NCI-H146 (cell line): ENCODE measurements at places on chromosomes 3 and 15.

DNA sequence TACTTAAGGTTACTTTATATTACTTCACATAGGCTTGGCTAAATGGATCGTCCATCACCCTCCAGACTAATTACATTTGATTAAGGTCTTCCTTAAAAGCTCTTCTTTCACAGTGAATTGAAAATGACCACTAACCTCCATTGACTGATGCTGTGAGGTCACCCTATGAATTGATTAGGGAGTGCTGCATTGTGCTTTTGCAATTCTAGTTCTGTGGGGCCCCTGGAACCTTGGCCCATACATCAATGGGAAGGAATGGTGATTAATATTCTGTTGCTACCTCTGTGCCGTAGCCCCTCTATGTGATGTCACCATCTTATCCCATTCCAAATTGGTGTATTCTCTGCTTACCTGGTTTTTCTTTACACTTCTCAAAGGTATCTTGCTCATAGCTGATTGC, 682.2 kb downstream of the SQOR start:
- DNase-seq = peak; percentile 44

GRCh38 chr3:47825590-47825989, 22.7 kb downstream of the DHX30 start:
- DNase-seq = no peak

DNA sequence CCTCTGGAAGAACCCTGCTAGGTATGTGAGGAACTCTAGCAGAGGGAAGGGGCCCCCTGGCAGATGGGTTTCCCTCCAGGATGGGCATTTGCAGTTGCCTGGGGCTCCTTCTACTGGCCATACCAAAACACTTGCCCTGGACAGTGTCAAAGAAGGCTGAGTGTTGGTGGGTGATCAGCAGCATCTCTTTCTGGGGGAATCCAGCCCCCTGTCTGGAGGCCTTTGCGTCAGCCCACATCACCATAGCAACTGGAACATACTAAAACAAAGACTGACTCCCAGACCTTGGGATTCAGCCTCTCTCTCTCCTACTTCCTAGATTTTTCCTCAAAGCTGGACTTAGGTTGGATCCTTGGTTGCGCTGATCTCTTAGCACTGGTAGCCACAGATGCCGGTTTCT, 8.1 kb downstream of the CEMIP start:
- DNase-seq = no peak

- no peak for DNase-seq
Observed at GRCh38 chr3:144270100-144270499, 298.5 kb downstream of the DIPK2A start.

- DNase-seq = no peak
Observed at GRCh38 chr3:52835766-52836470, 1.1 kb upstream of the MUSTN1 start.

GRCh38 chr3:110344897-110345767, 726.5 kb upstream of the NECTIN3 start:
- DNase-seq = no peak

DNA sequence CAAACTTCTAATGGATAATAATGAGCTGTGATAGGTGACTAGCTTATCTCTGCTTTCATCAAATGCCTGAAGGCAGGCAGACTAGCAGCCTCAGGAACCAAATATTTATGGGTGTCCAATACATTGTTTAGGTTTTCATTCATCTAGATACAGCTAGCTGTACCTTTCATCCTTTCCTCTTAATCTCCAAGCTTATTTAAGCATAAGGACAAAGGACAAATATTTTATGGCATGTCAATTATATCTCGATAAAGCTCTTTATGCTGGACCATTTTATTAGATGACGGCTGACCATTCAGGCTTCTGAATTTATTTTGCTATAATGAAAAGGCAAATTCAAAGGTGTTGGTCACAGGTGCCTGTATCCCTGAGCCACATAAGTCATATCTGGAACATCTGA, 16.9 kb downstream of the RBM15B start:
- no peak for DNase-seq

DNA sequence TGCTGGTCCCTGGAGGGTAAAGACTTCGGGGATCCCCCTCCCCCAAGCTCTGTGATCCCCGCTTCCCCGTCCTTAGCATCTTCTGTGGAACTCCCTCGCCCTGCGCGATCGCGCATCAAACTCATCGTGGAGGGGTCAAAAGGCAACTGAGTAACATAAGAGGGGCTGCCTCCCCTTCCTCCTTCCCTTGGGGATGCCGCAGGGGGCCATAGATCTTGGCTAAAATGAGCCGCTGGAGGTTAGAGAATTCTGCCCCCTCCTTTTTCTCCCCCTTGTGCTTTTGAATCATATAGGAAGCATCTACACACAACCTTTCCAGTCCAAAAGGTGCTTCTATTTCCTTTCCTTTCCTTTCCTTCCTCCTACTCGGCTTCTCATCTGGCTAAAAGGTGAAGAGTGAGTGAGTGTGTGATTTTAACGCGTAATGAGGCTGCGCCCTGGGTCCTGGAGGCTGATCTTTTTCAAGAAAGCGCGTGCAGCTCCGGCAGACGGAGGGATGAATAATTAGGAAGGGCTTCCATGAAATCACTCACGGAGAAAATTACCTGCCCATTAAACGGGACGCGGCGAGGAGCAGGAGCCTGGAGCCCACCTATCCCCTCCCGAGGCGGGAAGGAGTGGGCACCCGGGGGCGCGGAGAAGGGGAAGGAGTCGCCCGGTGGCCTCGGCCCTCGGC, 831 bp upstream of the ROBO2 start:
- DNase-seq = peak; percentile 79

- no peak for DNase-seq
Observed at GRCh38 chr15:67880651-67881182, 40.9 kb upstream of the RNU6-1 start.

DNA sequence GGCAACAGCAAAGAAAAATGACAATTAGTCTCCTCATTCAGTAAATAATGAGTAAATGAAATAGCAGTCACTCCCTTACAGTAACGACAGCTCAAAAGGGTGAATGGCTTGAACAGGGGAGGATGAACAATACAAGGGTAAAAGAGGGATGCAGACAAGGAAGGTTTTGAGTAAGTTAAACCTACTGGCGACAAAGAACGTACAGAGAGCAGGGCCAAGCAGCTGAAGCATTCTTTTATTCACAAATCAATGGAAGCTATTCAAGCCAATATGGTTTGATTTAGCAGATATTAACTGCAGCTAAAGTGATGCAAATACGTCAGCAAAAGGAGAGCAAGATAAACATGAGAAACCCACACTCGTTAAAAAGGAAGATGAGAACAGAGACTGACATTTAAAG, 90.7 kb upstream of the ICE2 start:
- DNase-seq = no peak

DNA sequence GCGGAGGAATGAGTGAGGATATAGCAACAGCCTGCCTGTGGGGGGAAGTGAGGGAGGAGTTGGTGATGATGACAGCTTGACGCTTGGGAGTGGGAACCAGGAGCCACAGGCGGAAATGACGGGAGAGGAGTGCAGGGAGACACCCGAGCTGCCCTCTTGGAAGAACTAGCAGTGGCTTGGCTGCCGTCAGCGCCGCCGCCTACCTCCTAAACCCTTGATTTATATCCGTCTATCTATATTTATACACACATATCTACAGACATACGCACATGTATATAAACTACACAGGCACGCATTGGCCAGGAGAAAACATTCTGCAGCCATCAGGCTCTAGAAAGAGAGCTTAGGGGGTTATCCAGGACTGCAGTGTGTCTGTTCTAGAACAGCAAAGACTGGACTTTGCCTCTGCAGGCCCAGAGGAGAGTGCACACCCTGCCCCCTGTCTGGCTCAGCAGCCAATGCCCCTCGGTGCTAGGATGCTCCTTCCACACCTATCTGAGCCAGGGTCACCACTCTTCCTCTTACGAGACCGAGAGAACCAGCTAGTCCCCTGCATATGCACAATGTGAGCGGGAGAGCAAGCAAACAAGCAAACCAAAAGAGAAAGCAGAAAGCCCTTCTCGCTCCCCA, 45.3 kb upstream of the MAGEF1 start:
- DNase-seq = no peak

DNA sequence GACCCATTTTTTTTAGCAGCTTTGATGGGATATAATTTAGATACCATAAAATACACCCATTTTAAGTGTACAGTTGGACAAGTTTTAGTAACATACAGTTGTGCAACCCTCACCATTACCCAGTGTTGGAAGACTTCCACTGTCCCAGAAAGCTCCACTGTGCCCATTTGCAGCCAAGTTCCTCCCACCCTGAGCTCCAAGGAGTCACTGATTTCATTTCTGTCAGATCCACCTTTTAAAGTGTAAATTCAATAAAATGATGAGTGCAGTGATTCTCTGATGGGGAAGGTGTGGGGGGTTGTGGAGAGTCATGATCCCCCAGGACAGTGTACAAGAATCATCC, 93.2 kb upstream of the IGF1R start:
- DNase-seq = no peak

- DNase-seq = no peak
Observed at GRCh38 chr3:62046326-62046725, 327.0 kb downstream of the FEZF2 start.

- no peak for DNase-seq
Observed at GRCh38 chr15:96052154-96052553, 278.3 kb upstream of the NR2F2 start.

DNA sequence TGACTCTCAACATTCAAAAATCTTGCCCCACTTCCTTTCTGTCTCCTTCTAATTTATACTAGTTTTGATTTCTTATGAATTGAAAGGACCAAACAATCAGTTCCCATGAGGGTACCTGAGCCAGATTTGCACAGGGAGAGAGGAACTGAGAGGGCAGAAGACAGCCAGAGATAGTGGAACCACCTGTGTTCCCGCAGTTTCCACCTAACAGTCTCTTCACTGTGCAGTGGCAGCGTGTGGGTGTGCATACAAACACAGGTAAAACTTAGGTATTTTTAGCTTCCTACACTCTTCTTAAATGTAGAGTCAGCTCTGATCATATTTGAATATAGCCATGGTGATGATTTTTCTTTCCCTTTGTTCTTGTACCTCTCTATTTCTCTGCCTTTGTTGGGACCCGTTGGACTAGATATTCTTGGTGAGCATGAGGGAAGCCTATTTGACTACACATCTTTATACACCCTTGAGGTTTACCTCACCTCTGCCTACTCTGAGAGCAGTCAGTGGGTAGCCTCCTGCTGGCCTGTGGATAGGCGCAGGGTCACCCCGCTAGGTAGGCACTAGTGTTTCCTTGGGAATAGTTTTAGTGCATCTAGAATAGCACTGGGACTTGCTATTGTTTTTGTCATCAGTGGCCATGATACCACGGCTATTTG, 58.8 kb downstream of the MAP3K13 start:
- DNase-seq = no peak

GRCh38 chr3:114034787-114035545, 21.4 kb downstream of the CCDC191 start:
- DNase-seq = no peak

- no peak for DNase-seq
Observed at GRCh38 chr3:58459160-58459559, 25.5 kb upstream of the PDHB start.

DNA sequence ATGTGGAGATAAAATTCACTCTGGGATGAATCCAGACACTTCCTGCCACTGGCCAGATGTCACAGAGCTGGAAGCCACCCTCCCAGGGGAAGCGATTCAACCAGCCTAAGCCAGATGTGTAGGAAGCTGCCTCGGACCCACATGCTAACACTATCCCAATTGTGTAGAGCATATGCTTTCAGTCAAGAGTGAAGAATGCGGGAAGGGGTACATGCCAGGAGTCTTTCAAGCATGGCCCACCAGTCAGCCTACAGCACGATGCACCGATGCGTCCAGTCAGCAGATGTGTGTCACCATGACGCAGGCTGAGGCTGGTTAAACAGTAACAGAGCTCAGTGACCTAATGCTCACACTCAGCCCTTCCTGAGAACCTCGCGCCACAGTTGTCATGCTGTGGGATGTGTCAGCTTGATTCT, 38.8 kb upstream of the BNC1 start:
- no peak for DNase-seq

- no peak for DNase-seq
Observed at GRCh38 chr15:80892414-80892813, 97.2 kb downstream of the MESD start.

DNA sequence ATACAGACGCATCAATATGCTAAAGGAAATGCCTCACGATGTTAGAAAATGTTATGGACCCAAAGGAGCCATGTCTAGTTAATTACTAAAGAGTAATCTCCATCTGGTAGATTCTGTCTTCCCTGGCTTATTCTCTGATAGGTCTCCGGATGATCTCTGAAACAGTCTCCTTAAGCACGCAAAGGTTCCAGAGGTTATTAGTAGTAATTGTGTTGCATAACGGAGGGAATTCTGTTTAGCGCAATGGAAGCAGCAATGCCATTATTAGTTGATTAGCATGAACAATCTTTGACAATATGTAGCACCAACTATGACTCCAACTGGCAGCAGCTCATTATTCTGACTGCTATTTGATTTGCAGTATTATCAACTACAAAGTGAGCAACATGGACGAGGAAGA, 952.5 kb upstream of the SEMA6D start:
- no peak for DNase-seq

DNA sequence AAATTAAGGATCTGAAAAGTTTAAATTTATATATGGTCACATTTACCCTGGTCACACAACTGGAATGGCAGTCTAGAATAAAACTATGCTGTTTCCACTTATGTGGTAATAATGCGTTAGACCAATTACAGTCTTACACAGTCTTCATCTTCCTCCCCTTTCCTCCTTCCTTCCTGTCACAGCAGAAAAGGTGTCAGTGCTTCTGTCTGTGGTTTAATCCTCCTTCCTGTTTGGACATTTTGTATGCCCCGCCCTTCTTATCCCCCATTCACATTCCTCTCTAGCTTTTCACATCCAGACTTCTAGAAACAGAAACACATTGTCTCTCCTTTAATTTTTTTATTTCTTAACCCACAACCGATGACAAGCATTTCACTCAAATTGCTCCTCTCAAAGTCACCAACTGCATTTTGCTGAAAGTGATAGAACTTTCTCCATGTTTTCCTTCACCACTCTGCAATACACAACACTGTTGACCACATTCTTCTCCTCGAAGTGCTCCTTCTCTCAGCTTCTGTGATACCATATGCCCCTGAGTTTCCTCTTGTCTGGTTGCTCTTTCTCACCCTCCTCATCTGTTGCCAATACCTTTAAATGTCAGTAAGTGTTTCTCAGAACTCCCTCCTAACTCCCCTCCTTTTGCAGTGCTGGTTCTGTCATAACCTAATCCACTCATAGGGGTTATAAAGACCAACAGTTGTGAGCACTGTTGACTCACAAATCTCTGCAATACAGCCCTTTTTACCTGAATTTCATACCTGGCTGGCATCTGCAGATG, 271.6 kb downstream of the UBE2E2 start:
- DNase-seq = no peak

- DNase-seq = peak; percentile 73
Observed at GRCh38 chr3:177523872-177524438, 326.7 kb upstream of the TBL1XR1 start.

GRCh38 chr15:80967451-80967850, 22.2 kb downstream of the MESD start:
- no peak for DNase-seq

DNA sequence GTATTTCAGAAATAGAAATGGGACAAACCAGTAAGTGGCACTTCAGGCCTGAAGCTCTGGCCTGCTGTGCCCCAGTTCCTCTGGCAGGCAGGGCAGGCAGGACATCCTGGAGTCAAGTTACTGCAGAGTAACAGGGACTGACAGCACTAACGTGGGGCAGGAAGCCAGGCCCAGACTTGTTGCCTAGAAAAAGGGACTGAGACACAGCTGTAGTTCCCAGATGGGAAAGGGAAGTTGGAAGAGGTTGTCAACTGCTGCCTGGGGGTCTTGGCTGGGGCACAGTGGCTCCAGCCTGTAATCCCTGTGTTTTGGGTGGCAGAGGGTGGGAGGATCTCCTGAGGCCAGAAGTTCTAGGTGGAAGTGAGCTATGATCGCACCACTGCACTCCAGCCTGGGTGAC, 171.9 kb downstream of the FMN1 start:
- no peak for DNase-seq

- DNase-seq = no peak
Observed at GRCh38 chr15:44099671-44100070, 95.4 kb downstream of the FRMD5 start.
